NCI-H446 (cell line): ENCODE measurements at places on chromosomes 13 and 19.

- DNase-seq, result no peak
Measured at GRCh38 chr13:68232351-68233130, 1002.4 kb upstream of the PCDH9 start.

- DNase-seq, result no peak
Measured at GRCh38 chr13:48874165-48874564, 101.5 kb upstream of the FNDC3A start.

DNA sequence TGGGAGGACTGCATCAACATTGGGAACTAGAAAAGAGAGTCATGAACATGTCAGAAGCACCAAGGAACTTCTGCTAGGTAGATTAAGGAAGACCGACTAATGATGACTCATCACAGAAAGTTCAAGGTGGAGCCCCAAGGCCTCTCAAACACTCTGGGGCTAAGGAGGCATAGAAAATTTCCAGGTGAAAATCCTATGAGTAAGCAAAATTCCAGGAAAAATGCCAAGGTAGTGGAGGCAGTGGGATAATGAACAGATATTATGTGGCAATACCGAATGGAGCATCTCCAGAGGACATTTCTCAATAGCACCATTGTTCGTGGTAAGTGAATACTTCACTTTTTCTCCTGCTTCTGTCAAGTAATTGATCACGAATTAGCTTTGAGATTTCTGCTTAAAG, 336.5 kb downstream of the MZT1 start:
- DNase-seq, result no peak

DNA sequence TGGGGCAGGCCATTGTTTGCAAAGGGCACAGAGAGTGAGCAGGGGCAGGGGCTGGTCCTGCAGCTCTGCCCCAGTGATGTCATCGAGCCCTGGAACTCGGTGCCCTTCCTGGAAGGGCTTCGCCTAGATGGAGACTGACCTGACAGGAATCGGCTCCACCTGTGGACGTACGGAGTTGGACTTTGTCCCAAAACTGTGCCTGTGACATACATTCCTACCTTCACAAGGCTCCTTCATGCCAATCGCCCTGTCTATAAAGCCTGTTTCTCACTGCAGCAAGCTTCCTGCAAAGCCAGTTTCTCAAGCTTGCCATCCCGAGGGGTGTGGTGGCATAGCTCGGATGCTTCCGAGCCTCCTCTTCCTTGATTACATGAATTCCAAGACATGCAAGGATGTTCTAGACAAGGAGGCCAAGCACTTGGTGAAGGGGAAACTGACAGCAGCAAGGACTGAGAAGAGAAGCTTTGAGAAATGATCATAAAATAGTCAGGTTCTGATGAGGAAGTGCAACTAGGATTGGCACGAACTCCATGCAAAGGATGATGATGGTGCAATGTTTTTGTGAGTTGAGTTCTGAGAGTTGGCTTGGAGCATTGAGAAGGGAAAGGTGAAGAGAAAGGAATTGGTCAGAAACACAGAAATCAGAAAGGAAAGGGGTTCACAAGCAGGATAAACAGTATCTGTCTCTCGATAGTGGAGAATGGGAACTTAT, 73.6 kb upstream of the STK24 start:
- no peak for DNase-seq

- no peak for DNase-seq
Measured at GRCh38 chr13:31588316-31588715, 151.0 kb upstream of the RXFP2 start.

GRCh38 chr19:30004403-30004802, 62.4 kb downstream of the URI1 start:
- no peak for DNase-seq

DNA sequence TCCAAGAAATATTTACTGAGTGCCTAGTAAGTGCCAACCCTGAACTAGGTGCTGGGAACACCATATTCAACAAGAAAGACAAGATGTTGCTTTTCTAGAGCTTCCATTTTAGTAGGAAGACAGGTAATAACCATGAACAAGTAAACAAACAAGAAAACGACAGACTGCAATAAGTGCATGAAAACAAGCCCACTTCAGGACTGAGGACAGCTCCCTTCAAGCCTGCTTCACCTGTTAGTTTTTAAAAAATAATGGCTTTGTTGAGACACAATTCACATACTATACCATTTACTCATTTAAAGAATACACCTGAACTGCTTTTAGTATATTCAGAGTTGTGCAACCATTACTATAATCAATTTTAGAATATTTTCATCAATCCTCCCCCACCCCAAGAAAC, 30.4 kb downstream of the CYP4F22 start:
- no peak for DNase-seq

GRCh38 chr13:45950386-45951000, 98.9 kb upstream of the SIAH3 start:
- no peak for DNase-seq

- DNase-seq, result no peak
Measured at GRCh38 chr13:107563099-107563925, 652.0 kb downstream of the LIG4 start.

DNA sequence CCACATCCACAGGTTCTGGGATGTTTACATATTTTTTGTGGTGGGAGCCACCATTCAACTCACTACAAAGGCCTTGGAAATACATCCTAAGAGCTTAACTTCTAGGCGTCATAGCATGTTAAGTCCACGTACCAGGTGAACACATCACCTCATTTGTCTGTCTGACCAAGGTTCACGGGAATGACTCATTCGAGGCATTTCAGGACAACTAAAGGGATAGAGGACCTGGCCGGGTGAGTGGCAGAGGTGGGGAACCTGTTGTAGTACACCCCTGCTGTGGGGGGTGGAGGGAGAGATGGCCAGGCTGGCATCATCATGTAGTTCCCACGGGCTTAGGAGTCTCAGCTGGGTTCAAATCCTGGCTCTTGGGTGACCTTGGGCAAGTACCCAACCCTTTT, 51.5 kb downstream of the BICRA start:
- no peak for DNase-seq

DNA sequence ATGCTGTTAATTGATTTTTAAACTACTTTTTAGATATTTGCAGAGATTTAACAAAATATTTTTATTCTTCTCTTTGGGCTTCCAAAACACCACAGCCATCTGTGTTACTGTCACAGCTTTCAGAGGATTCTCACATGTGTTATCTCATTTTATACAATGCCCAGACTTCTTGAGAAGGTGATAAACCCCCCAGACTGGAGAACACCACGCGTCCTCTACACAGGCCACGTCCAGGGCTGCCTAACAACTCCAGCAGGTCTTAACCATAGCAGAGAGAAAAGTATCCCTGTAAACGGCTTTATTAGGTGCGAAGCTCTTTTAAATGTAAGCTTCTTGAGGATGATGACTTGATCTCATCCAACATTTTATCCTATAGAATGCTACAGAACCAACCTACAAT, 2.0 kb downstream of the GPR183 start:
- no peak for DNase-seq

DNA sequence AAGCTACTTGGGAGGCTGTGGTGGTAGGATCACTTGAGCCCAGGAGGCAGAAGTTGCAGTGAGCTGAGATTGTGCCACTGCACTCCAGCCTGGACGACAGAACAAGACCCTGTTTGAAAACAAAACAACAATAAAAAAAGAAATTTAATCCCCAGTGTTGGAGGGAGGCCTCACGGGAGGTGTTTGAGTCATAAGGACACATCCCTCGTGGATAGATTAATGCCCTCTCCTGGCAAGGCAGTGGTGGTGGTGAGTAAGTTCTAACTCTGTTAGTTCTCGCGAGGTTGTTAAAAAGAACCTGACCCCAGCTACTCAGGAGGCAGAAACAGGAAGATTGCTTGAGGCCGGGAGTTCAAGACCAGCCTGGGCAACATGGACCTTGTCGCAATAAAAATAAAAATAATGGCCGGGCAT, 27.6 kb upstream of the SIN3B start:
- DNase-seq, result no peak

- DNase-seq, result no peak
Measured at GRCh38 chr13:98050041-98050466, 92.8 kb upstream of the FARP1 start.

GRCh38 chr13:93036380-93036779, 190.2 kb upstream of the GPC6 start:
- no peak for DNase-seq

DNA sequence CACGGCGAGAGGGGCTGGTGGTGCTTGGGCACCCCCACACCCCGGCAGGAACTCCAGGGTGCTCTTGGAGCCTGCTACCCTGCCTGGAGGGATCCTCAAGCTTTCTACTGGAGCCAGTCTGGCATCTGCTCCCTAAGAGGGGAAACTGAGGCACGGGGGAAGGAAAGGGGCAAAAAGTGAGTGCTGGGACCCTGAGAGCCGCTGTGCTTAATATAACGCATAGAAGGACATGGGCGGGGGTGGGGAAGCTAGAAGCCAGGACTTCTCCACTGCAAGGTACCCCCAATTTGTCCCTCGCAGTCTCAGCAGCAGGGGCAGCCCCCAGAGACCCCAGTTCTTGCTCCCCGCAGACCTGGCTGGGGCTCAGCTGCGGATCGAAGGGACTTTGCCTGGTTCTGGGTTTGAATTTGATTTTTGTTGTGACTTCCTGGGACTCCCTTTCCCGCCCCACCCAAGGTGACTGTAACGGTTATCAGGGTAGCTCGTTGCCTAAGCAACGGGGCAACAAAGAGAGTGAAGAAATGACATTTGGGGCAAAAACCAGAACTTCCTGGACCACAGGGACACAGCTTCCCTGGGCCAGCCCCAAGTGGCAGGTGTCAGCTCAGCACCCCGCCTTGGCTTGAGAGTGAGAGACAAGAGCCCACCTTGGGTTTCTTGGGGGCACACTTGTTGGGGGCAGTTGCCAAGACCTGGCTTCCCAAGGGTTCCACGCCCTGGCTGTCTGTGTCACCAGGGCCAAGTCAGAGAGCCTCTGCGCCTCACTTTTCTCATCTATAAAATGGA, 638 bp downstream of the ADGRE5 start:
- DNase-seq, result no peak

DNA sequence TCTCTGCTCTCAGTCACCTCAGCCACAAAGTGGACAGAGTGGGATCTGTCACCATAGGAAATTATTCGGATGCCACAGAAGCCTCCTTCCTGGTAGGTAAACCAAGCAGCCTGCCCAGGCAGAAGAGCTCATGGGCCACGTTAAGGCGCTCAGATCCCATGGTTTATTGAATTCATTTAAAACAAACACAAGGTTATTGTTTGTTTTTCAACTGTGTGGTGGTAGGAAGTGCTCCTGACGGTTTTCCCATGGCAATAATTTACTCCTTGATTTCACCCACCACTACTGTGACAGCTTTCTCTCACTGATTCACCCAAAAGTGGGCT, 14.4 kb downstream of the BCAM start:
- no peak for DNase-seq

GRCh38 chr13:37918751-37919150, 49.2 kb upstream of the TRPC4 start:
- DNase-seq, result no peak
